NCI-H460 (cell line): ENCODE measurements at places on chromosomes 7 and 10. TPM values are rescaled to one million over a fixed set of nuclear protein-coding genes. Genes with fewer than 3 reads are reported as not detected.

The PTER gene
- total RNA-seq, result 32.0 and 36.0 TPM in 2 replicates

The UTF1 gene
- total RNA-seq, result not detected in 2 replicates

The LLCFC1 gene
- not detected in 2 replicates for total RNA-seq

The AKR1C2 gene
- 727 and 823 TPM in 2 replicates for total RNA-seq

The RBP3 gene
- total RNA-seq, result not detected in 2 replicates

The GPR15LG gene
- not detected in 2 replicates for total RNA-seq

The WNT8B gene
- 0.10 TPM in 1 of 2 replicates, not detected in the other for total RNA-seq

The REEP3 gene
- 31.8 and 33.0 TPM in 2 replicates for total RNA-seq

The TNRC18 gene
- total RNA-seq, result 69.8 and 80.4 TPM in 2 replicates

The VWA2 gene
- not detected in 2 replicates for total RNA-seq

The MAGI2 gene
- total RNA-seq, result 1.1 and 1.7 TPM in 2 replicates

The TBX20 gene
- not detected in 2 replicates for total RNA-seq

The GCC1 gene
- 15.9 and 19.5 TPM in 2 replicates for total RNA-seq

The ENKUR gene
- total RNA-seq, result 0.12 TPM in 1 of 2 replicates, not detected in the other

The TCERG1L gene
- total RNA-seq, result 0.12 and 0.27 TPM in 2 replicates

The LCOR gene
- 12.8 and 16.2 TPM in 2 replicates for total RNA-seq

The TLL2 gene
- total RNA-seq, result 0.12 TPM in 2 replicates

The NKX2-3 gene
- 0.25 and 0.32 TPM in 2 replicates for total RNA-seq

The NANOS1 gene
- total RNA-seq, result 1.6 and 1.8 TPM in 2 replicates
